Activated naive CD4-positive, alpha-beta T cell treated with Interleukin-2 at 50 U/mL for 16 hours (primary cell): ENCODE measurements at places on chromosomes 12 and 14.

- no peak for DNase-seq
Measured at GRCh38 chr12:126290456-126290855, 1225.2 kb downstream of the AACS start.

GRCh38 chr12:41151793-41152192, 36.3 kb upstream of the PDZRN4 start:
- DNase-seq = no peak

GRCh38 chr12:52454411-52455201, 2.7 kb upstream of the KRT6B start:
- no peak for DNase-seq

GRCh38 chr12:26402648-26403047, 207.3 kb downstream of the SSPN start:
- DNase-seq = no peak

- DNase-seq = no peak
Measured at GRCh38 chr12:79140711-79141110, 276.1 kb downstream of the SYT1 start.

GRCh38 chr12:126558219-126558618, 1493.0 kb downstream of the AACS start:
- no peak for DNase-seq

DNA sequence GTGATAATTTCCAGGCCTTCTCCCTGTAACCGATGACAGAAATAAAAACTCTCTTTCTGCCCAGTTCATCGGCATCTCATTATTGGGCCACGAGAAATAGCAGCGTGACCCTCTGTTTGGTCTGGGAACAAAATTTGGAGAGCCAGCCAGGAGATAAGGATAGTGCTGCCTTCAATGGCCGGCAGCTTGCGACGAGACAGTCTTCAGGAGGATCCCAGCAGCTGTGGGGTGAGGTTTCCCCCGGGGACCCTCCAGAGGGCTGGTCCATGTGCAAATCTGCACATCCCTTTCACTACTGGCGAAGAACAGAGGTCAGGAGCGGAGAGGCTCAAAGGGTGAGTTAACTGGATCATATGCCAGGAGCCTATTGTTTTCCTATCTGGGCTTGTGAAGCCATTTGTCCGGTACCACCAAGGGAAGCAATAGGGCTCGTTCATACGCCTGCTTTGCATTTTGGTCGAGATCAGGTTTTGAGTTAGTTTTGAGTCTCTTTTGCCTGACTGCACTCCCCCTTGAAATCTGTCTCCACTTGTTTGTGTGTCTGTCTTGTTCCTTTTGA, 4.8 kb downstream of the SLC39A2 start:
- no peak for DNase-seq

DNA sequence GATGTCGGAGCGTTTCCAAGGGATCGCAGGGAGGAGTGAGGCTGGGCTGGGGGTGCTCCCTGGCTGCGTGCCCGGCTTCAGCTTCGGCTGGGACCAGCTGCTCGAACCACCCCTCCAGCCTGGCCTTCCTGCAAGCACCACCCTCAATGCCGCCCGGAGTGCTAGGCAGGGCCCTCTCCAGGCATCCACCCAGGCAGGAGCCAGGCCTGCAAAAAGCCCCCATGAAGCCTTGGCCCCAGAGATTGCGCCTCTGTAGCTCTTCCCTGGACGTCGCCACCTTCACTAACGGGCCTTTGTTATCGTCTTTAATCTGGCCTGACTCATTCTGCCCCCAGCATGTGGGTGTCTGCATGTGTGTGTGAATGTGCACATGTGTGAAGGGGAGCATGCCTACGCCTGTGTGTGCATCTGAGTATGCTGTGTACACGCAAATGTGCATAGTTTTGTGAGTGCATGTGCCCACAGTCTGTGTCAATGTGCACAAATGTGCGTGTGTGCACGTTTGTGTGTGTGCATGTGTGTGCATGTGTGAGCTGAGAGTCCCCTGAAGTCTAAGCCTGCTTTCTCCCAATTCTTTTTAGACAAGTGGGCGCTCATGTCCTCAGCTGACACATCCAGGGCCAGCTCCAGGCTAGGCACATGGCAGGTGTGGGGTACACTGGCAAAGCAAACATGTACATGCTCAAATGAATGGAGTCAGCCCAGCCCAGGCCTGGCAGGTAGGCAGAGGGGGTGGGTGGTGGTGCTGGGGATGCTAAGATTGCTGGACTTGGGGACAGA, 195.4 kb upstream of the C14orf180 start:
- no peak for DNase-seq

DNA sequence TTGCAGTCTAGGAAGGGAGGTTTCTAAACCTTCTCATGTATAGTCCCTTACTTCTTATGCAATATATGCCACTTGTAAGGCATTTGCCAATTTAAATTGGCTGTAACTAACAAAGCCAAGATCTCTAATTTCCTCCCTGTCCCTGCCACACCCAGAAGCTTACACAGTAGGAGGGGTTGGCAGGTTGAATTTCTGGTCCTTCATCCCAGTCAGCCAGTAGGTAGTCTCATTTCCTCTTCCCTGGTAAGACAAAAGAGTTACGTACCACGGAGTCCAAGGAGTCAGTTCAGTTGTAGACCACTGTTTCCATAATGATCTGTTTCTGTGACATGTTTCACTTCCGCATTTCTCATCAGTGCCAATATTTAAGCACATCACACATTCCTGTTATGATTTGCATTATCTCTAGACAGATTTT, 47.0 kb upstream of the PLBD1 start:
- DNase-seq = no peak

DNA sequence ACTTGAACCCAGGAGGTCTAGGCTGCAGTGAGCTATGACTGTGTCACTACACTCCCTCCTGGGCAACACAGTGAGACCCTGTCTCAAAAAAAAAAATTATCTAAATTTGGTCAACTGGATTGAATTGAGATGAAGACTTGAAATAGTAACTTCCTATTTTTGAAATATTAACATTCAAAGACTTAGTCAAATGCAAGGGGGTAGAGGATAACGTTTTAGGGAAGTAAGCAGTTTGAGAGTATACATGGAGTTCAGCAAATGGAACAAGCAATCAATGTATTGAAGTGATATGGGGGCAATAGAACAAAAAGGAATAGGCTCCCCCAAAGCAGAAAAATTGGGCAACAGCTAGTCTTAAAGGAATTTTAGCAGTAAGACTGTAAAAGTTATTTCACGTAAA, 4.6 kb upstream of the MFAP5 start:
- no peak for DNase-seq

DNA sequence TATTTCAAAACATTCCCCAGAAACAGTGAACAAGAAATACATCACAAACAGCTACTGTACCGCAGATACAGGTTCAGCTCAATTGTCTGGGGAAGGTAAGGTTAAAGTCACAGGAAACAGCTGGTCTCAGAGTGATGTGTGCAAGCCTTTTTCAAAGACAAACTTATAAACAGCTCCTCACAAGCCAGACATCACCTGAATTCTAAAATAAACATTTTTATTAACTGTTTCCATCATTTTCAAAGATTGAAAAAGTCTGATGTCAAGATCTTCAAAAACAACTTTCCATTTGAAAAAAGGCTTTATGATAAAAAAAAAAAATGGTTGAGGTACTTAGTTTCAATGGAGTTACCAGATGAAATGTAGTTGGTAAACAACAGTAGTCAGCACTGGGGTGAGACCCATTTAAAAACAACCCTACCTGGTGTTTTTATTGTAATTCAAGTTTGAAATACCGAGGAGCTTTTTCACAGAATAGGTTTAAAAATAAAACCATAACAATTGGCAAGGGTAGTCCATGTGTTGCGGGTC, 4.0 kb downstream of the BTG1 start:
- DNase-seq = no peak

DNA sequence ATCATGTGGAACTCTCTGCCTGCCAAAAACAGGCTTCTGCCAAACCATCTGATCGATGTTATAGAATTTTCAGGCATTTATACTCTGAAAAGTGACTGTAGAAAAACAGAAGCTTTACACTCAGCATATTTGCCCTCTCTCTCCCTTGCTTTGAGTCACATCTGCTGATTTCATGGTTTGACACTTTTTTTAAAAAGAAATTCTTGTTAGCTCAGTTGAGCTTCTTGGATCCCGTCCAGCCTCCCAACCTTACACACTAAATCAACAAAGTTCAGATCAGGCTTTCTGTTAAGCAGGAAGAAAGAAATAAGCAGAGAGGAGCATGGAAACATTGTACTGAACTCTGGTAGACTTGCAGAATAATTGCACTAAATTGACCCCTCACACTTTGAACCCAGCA, 193.6 kb upstream of the SEL1L start:
- no peak for DNase-seq

DNA sequence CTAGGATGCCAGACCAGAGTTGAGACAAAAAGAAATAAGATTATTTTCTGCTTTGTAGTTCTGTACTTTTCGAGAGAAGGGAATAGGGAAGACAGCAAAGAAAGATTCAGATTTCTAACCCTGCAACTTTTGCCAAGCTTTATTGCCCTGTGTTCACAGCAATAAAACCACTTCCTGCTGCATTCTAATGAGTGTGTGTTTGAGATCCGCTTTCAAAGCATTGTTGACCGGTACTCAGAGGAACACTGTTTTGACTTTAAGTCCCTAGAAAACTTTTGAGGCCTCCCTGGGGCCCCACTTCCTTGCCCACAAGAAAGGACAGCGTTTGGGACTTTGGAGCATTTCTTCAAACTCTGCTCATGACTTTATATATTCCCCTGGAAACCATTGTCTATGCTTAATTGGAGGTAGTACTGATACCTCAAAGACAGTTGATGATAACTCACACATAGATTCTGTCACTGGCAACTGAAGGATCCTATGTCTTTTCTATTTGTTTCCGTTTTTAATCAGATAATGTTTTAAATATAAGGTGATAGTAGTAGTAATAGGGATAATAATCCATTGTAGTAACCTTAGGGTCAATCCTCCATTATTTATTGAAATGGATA, 1.3 kb downstream of the RNASE6 start:
- DNase-seq = no peak

DNA sequence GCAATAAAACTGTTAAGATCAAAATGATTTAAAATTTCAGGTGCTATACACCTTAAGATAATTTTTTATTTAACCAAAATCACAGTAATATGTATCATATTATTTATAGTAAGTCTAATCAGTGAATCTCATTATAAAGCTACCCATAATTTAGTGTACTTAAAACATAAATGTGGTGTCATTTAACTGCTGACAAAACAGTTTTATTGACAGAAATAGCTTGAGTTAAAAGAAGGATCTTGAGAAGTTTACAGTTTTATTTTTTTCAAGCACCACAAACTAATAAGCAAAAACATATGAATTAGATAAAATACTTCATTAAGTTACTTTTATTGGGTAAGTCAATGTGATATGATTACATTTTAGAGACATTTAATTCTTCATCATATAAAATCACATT, 400.4 kb downstream of the PRKD1 start:
- no peak for DNase-seq

GRCh38 chr12:76552343-76552938, 7.1 kb downstream of the OSBPL8 start:
- no peak for DNase-seq

GRCh38 chr12:132133952-132134652, 10.0 kb downstream of the DDX51 start:
- no peak for DNase-seq

- DNase-seq = peak; percentile 29
Measured at GRCh38 chr12:123971770-123972456, 718 bp downstream of the CCDC92 start.

- no peak for DNase-seq
Measured at GRCh38 chr14:52790756-52791222, 618 bp downstream of the GNPNAT1 start.

DNA sequence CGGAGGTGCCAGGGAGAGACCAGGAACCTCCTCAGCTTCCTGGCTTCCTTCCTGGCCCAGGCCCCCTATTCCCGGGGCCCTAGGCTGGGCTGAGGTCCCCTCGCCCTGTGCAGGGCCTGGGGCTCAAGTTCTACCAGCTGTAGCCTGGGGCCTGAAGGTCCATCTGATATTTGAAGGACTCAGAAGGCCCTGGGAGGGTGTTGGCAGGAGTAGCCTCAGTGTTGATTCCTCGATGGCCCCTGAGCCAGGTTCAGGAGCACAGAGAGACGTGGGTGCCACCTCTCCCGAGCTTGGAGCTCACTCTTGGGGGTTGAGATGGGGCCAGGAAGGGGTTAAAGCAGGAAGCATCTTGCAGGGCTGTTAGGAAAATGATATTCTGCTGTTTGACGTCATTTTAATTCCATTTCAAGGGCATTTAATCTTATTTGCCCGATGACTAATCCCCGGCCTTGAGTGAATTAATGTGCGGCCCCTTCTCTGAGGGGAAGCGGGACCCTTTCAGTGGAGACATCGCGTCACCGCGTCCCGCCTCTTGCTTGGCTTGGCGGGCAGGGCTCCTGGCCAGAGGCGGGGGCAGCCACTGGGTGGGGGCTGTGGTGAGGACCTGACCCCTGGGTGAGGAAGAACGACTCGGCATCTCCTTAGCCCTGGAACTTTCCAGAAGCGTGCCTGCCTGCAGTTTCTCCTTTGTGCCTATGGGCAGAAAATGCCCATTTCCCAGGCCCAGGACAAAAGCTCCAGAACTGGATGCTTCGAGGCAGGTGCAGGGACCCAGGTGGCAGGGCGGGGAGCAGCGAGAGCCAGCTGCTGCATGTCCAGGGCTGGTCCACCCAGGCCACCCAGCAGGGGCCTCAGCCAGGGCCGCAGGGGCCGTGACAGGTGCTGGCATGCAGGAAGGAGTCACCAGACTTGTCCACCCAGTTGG, 158.3 kb downstream of the KIF26A start:
- DNase-seq = no peak

- DNase-seq = no peak
Measured at GRCh38 chr12:105026411-105026810, 40.3 kb downstream of the NOPCHAP1 start.

DNA sequence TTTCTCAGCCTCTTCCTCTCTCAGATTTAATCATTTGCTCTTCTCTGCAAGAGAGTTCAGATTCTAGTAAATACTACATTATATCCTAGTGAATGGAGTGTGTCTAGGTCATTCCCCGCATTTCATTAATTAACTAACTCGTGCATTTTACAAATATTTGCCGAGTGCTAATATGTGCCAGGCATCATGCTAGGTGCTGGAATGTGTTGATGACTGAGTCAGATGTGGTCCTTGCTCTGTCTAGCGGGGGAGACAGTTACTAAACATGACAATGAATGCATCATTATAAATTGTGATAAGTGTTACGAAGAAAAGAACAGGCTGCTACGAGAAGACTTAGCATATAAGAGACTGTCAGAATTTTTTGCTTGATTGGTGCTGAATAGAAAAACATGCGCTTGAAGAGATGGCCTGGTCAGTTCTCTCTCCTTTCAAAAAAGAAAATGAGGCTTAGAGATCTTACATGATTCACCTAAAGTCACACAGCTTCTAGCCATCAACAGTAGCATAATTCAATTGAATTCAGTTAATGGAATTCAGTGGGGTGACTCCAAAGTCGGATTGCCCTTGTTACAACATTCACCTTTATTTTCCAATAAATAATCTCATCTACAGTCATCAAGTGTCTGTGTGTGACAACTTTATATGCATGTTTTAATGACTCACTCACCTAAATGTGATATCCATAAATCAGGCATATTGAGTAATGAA, 48.7 kb upstream of the MAX start:
- no peak for DNase-seq

DNA sequence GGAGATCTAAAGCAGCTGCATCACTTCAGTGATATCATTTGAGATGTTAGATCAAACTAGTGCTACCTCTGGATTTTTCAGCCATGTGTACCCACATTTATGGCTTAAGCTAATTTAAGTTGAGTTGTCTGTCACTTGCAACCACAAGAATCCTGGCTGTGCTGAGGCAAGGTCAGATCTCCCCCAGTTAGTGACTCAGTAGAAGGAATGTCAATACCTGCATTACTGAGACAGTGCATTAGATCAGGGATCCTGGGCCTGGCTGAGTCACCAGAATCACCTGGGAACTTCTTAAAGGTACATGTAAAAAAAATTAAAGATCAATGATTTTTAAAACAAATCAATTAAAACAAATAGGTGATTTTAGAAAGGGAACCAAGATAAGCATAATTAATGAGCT, 84.6 kb upstream of the GRIN2B start:
- no peak for DNase-seq
